NCI-H774 (cell line): ENCODE measurements at places on chromosomes 4 and X.

GRCh38 chrX:140163371-140164159, 198.2 kb upstream of the CXorf66 start:
- DNase-seq = no peak

GRCh38 chrX:101359966-101360365, 11.4 kb upstream of the TIMM8A start:
- DNase-seq = no peak

GRCh38 chr4:144645102-144645630, 790 bp upstream of the HHIP start:
- DNase-seq = no peak

DNA sequence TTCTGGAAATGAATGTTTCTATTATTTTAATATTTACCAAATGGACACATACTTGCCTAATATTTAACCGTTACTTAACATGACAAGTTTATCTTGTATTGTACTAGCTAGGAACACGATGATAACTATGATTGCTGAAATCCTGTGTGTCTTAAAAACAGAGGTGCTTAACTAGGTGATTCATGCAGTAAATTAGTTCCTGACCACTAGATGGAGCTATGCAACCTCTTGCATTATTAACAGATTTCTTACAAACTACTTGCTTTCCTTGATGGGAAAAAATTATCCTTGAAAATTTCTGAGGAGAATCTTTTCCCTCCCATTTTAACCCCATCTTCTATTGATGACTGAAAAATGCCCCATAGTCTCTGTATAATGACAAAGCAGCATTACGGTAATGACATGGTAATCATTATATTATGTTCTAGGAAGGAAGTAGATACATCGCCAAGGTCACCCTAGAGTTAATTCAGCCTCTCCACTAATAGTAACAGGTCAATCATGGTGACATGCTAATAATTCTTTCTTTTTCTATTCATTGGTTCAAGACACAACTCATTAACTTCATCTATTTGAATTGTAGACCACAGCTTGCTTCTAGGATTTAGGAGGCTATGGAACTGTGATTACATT, 844.2 kb downstream of the RAPGEF2 start:
- no peak for DNase-seq

GRCh38 chr4:128780688-128781087, 28.8 kb upstream of the JADE1 start:
- no peak for DNase-seq

GRCh38 chrX:153063315-153063714, 7.0 kb downstream of the PNMA3 start:
- no peak for DNase-seq

GRCh38 chr4:4526401-4526800, 15.4 kb downstream of the STX18 start:
- DNase-seq = no peak

DNA sequence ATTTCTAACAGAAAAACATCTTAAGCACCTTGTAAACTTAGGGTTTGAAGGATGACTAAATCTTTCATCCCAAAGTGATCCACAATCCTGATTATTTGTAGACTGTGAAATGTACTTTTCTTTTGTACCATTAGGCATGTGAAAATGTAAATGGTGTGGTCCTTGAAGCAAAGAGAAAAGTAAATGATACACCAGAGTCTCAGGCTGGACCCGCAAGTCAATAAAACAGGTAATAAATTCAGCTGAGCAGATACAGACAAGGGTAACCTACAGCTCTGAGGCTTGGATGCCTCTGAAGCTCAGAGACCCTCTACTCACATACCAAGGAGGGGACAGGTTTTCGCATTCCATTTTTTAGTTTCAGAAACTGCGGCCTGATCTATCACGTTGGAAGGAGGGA, 2.8 kb upstream of the LAP3 start:
- DNase-seq = no peak
